NCI-H1436 (cell line): ENCODE measurements at places on chromosomes 2 and 18.
A peak's percentile ranks its signal among the peaks of the same experiment; 100 is the strongest.

- DNase-seq = no peak
Observed at GRCh38 chr2:86793752-86794151, 3.0 kb upstream of the CD8A start.

DNA sequence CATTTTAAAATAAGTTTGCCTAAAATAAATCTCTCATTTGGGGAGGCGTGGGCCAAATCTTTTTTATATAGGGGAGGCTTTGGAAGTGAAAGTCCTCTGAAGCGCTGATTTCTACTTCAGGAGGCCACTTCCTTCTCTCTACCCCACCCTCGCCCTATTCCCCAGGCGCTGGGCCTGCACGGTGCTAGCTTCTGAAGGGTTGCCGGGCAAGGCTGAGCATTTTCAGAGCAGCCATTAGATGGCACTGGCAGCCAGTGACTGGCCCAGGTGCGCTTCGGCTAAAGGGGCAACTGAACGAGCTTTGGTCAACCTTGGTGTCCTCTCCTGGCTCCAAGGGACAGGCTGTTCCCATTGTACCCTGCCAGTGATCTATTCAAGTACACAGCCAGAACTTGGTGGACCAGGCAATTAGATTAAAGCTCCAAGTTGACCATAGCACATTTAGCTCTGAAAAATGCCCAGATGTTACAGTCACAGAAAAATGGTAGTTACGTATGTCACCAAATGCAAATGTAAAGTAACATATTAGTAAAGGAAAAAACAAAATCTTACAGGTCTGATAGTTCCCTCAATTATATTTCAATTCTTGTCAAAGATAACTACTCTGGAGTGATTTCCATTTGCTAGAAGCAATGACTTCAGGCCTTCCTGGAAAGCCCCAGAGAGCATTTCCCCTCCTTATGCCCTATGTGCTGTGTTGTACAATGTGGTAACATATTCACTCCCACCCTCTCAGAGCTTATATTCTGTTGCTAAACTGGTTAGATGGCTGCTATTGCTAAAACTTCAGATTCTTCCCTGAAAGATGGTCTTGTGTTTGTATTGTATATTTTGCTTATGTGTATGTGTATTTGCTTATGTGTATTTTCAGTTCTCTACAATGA, 2.1 kb downstream of the POMC start:
- peak; percentile 61 for DNase-seq

GRCh38 chr2:34291076-34291475, 692.0 kb upstream of the FAM98A start:
- no peak for DNase-seq

- no peak for DNase-seq
Observed at GRCh38 chr2:217877866-217878265, 124.9 kb downstream of the TNS1 start.

DNA sequence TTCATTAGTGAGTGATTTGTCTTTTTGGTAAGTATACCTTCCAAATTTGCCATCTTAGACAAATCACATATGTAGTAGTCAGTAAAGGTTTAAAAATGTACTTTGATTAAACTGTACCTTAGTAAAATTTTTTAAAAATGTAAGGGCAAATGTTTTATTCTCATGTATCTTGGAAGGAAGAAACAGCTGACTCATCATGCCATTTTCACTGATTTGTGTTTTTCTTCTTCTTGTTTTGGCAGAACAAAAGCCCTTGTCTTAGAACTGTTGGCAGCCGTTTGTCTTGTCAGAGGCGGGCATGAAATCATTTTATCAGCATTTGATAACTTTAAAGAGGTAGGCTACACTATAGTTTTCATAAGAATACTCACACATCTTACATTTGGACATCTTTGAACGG, 136.5 kb downstream of the PRPF40A start:
- DNase-seq = no peak

DNA sequence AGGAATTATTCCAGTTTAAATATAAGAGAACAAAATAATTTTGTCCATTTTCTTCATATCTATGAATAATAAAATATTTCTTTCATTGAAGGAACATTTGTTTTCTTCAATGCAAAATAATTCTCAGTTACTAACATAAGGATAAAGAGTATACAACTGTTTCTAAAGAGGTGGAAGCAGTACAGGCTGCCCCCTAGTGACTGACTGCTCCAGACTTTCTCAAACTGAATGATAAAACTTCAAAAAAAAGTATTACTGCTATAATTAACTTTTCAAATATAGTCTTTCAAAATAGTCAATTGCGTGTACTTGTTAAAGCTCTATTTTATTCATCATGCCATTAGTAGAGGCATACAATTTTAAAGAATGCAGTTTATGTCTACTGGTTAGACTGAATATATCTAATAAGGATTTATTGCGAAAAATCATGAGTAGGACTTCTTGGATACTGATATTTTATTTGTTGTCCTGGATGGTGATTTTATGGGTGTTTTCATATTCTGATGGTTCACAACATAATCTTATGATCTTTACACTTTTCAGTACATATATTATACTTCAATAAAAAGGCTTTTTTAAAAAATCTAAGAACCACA, 100.1 kb downstream of the WDPCP start:
- no peak for DNase-seq

DNA sequence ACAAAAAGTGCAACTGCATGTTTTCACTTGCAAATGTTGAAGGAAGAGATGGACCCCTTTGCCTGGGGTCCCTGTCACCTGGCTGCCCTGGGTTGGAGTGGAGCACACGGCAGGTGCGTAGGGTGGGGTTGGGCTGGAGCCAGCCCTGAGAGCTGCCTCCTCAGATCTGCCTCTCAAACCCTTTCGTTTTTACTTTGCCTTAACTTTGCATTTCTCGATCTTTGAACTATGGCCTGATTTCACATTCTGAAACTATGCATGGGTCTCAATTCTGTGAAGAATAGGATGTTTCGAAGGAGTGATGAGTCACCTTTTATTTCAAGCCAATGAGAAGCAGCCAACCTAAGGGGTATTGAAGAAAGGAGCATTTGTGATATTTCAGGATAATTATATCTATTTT, 132.8 kb downstream of the ACOXL start:
- no peak for DNase-seq

- DNase-seq = no peak
Observed at GRCh38 chr2:43375746-43376522, 149.5 kb upstream of the ZFP36L2 start.

- DNase-seq = no peak
Observed at GRCh38 chr2:191895743-191896142, 48.9 kb upstream of the CAVIN2 start.

- no peak for DNase-seq
Observed at GRCh38 chr2:72414137-72414760, 266.6 kb upstream of the CYP26B1 start.

- DNase-seq = no peak
Observed at GRCh38 chr2:26399771-26400376, 1.8 kb upstream of the DRC1 start.

- no peak for DNase-seq
Observed at GRCh38 chr2:189683348-189683747, 8.9 kb downstream of the ANKAR start.

- DNase-seq = peak; percentile 22
Observed at GRCh38 chr2:112181571-112182290, 43.5 kb downstream of the FBLN7 start.
